ENCODE measurements at places on chromosomes 7 and 10. TPM values are rescaled to one million over a fixed set of nuclear protein-coding genes. Genes with fewer than 3 reads are reported as not detected.

Gene C10orf105
- total RNA-seq, result not detected

Gene CPXM2
- total RNA-seq, result not detected

Gene CYP2C18
- total RNA-seq, result 0.07 TPM

Gene TRIM50
- not detected for total RNA-seq

Gene CHST3
- total RNA-seq, result 53.7 TPM
